ENCODE measurements at places on chromosomes 7 and 10.

DNA sequence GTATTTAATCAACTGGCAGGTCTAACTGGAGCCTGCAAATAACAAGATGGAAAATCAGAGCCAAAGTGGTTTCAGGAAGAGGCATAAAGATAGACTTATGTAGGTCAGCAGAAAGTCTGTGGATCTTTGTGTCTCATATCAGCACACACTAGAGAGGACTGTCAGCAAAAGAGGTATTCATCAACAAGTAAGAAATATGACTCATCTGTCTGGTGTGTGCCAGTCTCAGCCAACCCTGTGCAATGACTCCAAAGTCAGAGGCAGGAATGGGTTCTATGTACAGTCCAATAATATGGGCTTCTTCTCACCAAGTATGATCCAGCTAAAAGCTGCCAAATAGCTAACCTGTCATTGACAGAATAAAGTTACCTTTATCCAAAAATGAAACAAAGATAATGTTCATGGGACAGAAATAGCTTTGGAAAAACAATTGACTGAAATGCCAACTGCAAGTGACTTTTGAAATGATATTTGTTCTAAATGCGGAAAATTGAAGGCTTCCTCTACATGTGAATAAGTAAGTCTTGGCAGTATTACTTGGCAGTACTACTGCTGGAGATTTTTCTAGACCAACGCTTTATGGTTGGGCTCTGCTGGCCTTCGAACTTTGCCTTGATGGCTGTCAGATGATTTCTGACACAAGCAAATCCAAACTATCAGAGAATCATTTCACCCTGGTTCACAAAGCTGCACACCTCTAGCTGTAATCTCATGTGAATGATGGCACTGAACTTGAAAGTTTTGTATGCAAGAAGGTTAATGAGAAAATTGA is 272.3 kb upstream of the SEMA3C start:
- DNase-seq, result no peak

- DNase-seq, result no peak
Measured at GRCh38 chr10:128172756-128173155, 46.5 kb upstream of the MKI67 start.

- no peak for DNase-seq
Measured at GRCh38 chr10:69409968-69410367, 6.8 kb downstream of the TACR2 start.

DNA sequence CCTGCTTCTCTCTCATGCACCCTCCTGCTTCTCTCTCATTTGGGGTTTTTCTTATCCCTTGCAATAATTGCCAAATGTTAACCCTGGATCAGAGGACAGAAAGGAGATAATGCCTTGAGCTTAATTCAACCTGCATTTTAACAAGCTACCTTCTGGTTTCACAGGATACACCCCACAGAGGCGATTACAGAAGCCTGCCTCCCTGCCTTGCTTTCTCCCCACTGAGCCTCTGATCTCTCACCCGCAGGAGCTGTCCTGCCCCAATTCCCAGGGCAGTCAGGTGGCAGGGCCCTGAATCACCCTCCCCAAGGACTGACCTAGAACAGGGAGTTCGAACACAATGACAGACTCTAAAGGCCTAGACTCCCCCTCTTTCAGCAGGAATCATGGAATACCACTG is 959.5 kb downstream of the GRID1 start:
- DNase-seq, result no peak

- DNase-seq, result no peak
Measured at GRCh38 chr7:138551102-138551501, 91.0 kb downstream of the TRIM24 start.

GRCh38 chr7:64908358-64908757 is 5.3 kb downstream of the ZNF273 start:
- no peak for DNase-seq

DNA sequence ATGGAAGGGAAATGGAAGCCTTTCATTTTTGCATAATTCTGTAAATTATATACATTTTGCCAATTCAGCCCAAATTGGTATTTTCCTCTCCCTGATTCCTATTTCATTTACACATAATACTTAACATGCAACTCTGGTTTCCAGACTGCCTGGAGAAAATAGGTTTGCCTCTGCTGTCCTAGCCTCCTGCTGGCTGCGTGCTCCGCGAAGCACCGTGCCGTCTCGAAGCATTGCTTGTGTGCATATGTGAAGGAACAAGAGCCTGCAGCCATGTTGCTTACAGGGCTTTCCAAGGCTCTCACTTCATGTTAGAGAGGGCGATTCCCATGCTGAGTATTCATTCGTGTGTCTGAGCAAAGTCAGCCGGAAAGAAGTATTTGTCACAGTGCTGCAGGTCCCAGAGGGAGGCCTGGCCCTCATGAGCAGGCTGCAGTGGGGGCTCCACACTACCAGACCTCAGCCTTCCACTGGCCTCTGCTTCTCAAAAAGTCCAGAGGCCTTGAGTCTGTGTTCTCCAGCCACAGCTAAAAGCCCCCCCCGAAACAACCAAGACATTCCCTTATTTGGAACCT is 66.5 kb downstream of the CLRN3 start:
- DNase-seq, result no peak

GRCh38 chr7:99928994-99929729 is at the start of gene GJC3:
Gene GJC3 (minus strand): TSS chr7:99929620. CDS start chr7:99929620, 0 bp downstream.
- DNase-seq, result peak; percentile 46

DNA sequence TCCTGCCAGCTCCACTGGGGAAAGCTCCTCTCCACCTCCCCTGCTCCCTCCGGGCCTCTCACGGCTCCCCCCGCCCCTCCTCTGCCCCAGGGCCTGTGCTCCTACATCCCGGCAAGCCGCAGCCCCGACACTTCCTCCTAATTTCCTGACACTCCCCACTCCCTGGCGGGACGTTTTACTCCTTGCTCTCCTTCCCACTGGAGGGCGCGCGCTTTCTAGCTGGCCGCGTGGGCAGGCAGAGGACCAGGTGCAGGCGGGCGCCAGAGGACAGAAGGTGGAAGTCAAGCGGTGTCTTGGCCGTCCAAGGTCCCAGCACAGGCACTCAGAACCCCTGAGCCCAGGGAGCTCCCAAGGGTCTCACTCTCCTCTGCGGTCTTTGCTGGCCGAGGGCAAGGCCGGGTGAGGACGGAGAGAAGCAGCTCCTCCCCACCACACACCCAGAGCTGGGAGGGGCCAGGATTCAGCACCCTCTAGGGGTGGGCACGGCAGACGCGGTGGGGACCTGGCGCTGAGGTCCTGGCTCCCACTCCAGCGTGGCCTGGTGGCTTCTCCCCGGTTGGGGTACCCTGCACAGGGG is 19.1 kb downstream of the ADAM8 start:
- DNase-seq, result no peak

- no peak for DNase-seq
Measured at GRCh38 chr7:143434660-143435059, 8.6 kb upstream of the TAS2R60 start.

DNA sequence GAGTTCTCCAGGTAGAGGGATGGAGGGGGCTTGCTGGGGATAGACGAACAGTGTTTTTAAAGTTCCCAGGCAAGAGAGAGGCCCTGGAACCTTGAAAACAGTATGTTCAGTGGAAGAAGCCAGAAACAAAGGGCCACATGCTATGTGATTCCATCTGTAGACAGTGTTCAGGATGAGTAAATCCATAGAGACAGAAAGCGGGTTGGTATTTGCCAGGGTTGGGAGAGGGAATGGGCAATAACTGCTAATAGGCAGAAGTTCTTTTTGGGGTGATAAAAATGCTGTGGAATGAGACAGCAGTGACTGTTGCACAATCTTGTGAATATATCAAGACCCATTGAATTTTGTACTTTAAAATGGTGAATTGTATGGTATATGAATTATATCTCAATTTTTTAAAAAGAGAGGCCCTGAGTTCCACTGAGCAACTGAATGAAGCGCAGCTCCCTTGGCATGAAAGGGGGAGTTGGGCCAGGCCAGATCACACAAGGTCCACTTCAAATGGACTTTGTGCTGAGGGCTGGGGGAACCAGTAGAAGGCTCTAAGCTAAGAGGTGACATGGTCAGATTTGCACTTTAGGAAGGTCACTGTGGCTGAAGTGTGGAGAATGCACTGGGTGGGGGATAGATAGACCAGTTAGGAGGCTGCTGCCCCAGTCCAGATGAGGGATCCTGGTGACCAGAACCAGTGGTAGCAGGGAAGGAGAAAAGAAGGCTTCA is 34.0 kb downstream of the LEP start:
- no peak for DNase-seq

DNA sequence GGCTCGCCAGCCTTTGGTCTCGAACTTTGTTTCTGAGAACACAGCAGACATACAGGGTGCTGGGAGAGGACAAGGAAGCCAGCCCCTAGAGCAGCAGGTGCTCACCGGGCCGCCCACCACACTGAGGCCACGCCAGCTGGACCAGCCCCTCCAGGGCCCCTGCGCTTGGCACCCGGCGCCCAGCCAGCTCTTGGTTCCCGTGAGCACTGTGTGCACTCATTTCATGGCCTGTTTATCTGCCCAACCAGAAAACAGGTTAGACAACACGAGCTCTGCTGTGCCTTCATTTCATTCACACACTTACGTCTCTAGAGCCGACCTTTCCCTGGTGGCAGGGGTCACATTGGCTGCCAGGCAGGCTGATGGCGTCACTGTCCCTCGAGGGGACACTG is 104.0 kb downstream of the CYTH3 start:
- DNase-seq, result no peak

DNA sequence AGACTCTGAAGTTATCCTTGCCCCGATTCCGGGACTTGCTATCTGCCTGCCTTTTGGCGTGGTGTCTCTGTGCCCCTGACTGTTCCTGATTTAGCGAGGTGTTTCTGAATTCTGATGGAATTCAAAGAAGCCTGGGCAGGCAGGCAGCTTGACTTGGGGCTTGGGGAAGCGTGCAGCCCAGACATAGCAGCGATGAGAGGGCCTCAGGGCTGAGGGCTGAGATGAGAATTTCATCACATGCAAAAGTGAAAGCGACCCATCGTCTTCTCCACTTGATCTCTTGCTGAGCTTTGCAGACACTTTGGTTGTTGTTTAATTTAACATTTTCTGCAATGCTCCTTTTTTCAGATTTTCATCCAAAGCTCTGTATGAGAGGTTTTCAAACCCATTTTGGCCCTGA is 57.8 kb downstream of the TCF7L2 start:
- no peak for DNase-seq

DNA sequence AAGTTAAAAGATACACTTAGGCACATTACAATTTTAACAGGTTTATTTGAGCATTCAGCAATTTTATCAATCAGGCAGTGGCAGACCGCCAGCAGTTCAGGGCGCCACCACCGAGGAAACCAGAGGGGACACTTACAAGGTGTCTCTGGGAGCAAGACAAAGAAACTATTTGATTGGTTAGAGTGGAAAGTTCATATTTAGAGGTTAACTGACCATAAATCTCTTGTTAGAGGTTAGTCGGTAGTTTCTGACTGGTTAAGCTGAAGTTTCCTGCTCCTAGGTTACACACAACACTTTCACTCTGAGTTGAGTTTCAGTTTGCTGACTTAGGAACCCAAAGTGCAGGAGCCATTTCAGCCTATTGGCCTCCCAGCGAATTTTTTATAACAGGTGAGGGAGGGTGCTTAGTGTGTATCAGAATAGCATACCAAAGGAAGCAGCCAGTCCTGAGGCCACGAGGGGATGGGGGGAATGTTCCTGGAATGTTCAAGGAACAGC is 10.8 kb upstream of the PVRIG start:
- no peak for DNase-seq

DNA sequence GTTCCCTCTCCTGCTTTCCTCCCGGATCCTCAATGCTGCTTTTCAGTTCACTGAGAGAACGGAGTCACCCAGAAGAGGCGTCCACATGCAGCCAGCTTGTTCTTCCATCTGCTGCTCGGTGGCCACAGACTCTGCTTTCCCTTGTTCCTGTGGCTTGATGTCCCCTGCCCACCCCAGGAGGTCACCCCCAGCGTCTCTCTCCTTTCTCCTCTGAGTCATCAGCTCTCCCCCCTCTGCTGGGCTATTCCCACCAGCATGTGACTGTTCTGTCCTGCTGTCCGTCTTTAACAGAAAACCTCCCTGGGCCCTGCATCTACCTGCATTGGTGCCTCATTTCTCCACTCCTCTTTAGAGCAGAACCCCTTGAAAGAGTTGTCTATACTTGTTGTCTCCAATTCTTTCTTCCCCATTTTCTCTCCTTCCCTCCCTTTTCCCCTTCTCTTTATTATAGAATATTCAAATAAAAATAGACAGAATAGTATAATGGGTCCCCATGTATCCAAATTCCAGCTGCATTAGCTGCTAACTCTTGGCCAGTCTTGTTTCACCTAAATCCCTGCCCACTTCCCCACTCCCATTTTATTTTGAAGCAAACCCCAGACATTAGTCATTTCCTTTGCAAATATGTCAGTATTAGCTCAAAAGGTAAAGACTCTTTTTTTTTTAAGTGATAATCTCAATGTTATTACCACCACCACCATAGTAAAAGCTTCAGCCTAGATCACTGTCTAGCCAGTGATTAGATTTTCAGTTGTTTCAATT is 4.1 kb downstream of the ZNF282 start:
- DNase-seq, result no peak

DNA sequence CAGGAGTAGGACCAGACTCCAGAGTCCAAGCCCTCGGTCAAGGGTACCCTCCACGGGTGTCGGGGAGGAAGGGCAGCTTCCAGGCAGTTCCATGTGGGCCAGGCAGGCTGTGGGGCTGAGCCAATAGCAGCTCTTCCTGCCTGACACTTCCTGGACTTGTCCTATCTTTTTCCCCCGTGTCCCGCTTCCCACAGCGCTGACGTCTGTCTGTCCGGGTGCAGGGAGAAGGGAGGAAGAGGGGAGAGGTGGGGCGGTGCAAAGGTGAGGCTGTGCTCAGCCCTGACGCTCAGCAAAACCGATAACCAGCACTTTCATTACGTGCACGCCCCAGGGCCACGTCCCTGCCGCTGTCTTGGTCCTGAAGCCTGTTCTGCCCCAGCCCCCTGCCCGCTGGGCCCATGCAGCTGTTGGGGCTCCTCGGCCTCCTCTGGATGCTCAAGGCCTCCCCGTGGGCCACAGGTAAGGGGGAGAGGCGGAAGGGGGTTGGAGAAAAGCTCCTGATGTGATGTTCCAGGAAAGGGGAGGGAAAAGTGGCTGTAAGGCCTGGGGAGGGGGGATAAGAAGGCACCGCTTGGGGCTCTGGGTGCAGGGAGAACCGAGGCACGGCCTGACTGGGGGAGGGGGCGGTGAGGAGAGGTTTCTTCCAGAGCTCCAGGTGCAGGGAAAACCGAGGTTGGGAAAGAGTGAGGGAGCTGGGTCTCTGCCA is at the start of gene MUC3A:
TSS of gene MUC3A (plus strand) at position 308 of the 706 bp plus-strand sequence. CDS start at position 399, 91 bp downstream.
- no peak for DNase-seq

DNA sequence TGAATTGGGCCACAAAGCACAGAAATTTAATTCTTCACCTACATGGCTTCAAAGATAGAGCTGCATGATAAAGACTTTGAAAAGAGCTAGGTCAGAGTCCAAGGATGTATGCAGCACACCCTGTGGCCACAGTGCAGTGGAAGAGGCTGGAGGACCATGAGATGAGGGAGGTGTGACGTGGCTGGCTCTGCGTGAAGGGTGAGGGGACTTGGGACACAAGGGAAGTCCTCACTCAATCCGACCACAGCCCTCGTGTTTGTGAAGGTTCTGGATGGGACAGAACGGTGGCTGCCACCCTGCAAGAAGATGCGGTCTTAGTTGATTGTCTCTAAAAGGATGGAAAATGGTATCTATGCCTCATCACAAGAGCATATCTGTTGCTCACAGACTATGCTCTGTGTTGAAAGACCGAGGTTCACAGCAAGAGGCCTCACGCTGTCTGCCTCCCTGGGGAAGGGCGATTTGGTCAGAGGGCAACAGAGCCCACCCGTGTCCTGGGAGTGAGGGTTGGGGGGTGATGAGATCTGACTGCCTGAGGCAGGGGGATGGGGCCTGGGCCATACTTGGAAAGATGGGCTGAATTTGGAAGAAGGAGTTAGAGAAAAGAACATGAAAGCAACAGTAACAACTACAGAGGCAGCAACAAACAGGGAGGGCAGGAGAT is 174.4 kb upstream of the SHH start:
- no peak for DNase-seq
